Urothelium cell line (cell line): ENCODE measurements at places on chromosomes 7 and 10.

GRCh38 chr10:77556990-77557601 is 80.5 kb downstream of the KCNMA1 start:
- DNase-seq = no peak

- no peak for DNase-seq
These were observed 84.0 kb upstream of the SMNDC1 start for GRCh38 chr10:110388687-110389052.

GRCh38 chr7:45660901-45661211 is 86.7 kb downstream of the ADCY1 start:
- no peak for DNase-seq

DNA sequence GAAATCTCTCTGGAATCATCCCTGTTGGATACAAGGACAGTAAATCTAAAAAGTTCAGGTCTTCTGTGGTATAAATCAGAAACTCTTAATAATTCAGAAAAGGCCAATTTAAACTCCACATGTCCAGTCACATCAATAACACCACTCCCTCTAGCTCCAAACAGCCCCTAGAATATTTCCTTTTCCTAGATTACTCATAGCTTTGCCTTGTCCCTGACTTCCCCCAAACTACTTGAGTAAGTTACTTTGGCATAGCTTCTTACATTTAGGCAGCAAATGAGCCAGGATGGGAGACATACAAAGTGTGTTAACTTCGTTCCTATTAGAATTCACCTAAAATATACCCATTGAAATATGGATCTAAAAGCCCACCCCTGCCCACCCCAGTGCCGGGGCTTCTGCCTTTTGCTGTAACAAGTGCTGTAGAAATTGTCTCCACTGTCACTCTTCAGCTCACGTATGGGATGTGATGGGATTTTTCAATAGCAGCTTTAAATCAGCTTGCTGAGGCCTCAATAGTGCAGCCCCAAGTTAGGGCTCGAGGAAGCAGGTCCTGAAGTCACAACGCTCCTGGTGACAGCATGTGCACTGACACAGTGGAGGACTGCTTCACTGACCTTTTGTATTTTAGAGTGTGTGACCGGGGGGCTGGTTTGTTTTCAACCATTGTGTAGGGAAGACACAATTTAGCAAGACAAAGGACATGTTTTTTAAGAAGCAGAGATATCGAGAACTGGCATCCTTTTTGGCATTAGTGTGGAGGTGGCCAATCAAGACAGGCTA is 218.2 kb upstream of the KMT2E start:
- DNase-seq = no peak

DNA sequence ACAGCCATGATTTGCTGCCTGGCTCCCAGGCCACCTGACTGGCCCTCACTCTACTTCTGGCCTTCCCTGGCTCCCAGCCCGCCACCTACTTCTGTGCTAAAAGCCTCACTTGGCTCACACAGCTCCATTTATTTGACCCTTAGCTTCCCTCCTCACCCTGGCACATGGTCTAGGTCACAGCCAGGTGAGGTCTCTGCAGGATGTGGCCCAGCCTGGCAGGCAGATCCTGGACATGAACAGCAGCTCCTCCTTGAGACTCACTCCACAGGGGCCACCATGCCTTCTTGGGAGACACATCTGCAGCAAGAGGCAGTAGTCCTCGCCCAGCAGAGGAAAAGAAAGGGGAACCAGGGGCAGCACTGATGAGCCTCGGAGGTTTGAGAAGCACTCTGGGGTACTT is 64.6 kb downstream of the GRID1 start:
- DNase-seq = no peak

GRCh38 chr7:134834689-134835462 is 55.4 kb downstream of the CALD1 start:
- no peak for DNase-seq

DNA sequence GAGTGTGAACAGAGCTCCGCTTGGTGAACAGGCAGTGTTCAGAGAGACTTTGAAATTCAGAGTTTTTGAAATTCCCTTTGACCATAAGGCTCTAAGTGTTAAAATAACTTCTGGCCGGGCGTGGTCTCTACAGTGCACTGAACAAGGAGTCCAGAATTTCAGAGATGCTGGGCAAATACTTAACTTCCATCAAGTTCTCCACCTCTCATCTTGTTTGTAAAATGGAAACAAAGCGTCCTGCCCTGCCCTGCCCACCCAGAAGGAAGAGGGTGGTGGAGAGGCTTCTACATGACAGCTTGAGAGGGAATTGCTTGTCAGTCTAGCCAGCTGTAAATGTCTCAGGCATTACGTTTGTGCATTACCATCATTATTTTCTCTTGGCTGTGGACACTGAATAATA is 102.6 kb downstream of the RGS10 start:
- no peak for DNase-seq

DNA sequence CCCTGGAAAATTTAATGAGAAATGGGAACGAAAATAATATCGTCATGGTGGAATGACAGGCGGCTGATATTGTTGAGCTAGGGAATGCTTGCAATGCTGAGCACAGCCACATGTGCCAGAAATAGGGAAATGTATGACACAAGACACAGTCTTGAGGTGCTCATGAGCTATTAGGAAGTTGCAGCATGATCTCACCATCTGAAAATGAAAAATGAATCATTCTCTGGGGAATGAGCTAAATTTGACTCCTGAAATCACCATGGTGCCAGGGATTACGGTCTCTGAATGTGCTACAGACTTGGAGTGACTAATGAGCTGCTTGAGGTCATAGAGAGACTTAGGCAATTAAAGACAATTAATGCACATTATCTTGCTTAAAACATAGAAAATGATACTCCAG is 845.0 kb downstream of the CNTNAP2 start:
- peak; percentile 13 for DNase-seq

DNA sequence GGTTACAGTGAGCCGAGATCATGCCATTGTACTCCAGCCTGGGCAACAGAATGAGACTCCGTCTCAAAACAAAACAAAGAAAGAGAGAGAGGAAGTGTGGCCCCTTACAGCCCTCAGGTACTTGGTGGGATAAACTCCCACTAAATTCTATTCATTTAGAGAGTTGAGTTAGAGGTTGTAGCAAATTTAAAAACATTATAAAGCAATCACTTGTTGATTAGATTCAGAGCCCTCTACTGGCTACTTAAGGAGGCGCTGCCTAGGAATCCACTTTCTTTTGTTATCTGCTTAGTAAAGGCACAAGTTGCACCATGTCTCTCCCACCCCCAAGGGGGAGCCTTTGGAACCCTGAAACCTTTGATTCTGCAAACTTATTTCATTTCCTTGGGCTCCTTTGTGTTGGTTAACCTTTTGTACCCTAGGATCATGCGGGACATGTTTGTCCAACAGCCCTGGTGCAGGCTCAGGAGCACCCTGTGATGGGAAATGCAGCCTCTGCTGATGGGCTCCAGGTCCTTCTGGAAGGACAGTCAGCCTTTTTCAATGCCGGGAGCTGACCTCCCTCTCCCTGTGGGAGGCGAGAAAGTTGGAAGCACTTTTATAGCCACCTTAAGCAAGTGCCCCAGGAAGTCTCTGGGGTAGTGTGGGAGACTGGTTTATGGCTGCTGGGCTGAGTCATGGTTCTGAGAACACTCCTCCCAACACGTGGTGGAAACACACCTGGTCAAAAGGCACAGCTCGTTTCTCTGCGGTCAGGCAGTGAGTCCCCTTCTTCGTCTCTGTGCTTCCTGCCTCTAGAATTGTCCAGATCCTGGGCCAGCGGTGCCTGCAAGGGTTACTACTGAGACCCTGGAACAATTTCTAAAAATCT is 2.3 kb downstream of the HKDC1 start:
- peak; percentile 95 for DNase-seq

- DNase-seq = no peak
These were observed 684.3 kb upstream of the NRP1 start for GRCh38 chr10:34018784-34019183.

DNA sequence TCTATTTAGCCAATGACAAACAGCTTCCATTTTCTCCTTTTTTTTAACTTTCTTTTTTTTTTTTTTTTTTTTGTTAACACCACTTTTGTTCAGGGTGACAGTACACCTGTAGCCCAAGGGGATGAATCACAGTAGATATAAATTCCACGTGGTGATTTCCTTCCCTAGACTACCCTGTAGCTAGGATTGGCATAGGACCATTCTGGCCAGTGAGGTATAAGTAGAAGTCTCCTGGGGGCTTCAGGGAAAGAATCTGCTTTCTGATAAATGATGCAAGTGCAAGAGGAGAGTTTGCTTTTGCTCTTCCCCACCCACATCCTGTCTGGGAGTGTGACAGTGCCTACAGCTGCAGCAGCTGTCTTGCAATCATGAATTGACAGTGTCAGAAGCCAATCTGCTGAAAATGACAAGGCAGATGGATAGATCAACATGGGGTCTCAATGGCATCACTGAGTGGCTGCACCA is 63.2 kb upstream of the TOMM7 start:
- DNase-seq = peak; percentile 22

DNA sequence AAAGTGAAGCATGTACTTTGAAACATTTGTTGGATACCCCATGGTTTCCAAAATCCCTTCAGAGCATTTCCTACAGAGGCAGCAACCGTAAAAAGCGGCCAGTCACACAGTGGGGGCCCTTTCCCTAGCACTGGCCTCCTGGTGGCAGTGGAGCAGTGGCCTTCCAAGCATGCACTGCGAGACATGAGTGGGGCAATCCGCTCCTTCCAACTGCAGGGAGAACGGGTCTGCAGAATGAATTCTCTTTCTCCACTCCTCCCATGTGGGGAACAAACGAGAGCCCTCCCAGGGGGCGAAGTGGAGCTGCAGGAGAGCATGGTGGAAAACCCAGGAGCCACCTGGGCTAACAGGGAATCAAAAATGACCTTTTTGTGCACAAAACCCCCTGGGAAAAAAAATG is 542.9 kb upstream of the GALNT17 start:
- no peak for DNase-seq

DNA sequence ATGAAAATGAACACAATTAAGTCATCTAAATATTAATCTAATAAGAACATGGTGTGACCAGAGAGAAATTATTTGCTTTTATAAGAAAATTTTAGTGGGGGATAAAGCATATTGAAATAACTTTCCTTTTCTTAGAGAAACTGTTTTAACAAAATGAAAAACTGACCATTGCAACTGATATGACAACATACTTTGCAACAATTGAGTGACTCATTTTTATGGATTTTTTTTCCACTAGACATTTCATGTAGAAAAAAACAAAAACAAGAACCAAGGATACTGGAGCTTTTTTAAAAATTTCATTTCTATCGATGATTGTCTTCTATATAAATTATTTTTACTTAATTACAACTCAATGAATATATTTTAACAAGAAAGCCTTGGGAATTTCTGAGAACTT is 90.0 kb downstream of the C1GALT1 start:
- no peak for DNase-seq

- DNase-seq = no peak
These were observed 16.0 kb upstream of the KIF5B start for GRCh38 chr10:32072025-32072800.

- no peak for DNase-seq
These were observed 23.3 kb downstream of the SLC13A4 start for GRCh38 chr7:135704698-135705097.

DNA sequence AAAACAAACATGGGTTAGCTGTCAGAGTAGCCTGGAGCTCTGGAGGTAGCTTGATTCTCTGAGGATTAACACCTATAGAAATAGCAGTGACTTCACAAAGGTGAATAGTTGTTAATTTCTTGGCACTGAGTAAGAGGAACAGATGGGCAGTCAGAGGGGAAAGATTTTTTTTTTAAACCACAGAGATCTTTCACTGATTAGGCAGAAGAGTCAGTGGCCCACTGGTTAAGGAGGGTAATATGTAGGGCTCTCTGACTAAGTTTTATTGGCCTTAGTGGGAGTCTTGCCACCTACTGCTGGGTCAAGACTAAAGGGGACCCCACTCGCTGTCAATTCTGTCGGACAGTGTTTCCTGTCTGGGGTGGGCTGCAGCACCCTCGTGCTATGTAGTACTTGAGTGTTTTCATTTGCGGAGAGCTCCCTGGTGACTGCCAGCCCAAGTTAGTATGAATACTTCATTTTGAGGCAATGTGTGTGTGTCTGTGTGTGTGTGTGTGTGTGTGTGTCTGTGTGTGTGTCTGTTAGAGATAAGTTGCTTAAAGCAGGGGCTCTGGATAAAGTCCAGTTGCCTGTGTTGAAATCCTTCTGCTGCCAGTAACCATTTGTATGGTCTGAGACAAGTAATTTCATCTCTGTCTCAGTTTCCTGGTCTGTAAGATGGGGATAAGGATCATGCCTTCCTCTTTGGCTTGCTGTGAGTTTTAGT is 145.2 kb downstream of the ARID5B start:
- DNase-seq = peak; percentile 58

DNA sequence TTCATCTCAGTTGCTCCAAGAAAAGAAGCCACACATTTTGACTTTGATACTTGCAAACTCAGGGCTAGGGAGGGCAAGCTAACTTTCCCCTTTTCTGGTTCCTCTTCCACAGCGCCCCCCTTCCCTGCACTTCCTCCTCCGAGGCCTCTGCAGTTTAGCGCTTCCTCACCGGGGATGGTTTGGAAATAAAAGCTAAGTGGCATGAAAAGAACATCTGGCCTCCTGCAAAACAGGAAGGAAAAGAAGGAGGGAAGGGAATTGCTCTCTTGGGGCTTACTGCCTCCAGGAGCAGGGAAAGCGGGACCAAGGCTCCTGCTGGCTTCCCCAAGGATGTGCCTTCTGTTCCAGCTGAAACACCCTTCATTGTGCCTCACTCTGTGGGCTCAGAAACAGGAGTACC is 42.3 kb downstream of the PRKCQ start:
- DNase-seq = no peak

DNA sequence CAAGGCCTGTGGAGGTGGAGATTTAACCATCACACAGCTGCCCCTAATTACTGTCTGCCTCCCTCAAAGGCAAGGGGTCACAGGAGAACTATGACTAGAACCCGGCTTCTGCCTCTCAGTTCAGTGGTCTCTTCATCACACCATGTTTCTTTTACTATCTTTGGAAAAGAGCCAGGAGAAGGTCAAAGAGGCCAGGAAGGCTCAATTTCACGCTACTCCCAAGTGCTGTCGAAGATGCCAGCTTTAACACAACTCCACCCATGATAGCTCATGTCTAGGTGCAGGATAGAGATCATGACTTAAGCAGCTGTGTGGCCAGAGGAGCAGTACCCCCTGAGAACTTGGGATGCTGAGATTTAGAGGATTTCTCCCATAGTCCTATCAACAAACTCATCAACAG is 60.5 kb upstream of the OPALIN start:
- DNase-seq = no peak

DNA sequence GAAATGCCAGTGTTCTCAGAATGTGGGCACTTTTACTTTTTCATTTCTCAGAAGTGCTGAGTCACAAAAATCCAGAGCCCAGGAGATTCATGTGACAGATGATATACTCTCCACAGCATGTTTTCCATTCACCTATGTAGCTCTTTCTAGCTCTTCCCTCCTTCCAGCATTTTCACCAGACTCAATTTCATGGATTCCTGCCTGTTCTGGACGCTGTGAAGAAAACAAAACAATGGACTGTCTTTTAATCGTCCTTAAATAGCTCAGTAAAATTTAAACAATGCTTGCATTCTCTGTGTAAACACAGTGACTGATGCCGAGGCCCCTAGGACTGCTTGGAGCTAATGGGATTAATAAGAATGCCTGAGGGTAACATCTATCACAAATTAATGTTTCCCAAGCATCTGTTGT is 25.5 kb downstream of the ZNF713 start:
- DNase-seq = no peak
